H4 (cell line): ENCODE measurements at places on chromosomes 13 and 19.

GRCh38 chr13:65133094-65133493 lies 2097.0 kb downstream of the PCDH9 start:
- peak; percentile 29 for DNase-seq

DNA sequence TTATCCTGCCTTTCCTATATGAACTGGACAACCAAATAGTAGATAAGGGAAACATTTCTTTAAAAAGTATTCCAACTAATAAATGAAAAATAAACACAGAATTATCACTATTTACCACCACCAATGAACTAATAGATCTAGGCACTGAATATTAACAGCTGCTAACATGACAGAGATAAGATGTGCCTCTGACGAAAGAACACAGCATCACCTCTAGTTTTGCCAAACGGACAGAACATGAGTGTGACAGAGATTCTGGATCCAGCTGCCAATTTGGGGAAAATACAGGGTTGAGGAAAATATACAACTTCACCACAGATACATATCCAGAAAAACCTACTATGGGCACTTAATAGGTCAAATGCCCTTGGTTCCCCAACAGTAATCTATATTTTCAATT lies 18.0 kb downstream of the VPS36 start:
- no peak for DNase-seq

- DNase-seq: no peak
Measured at GRCh38 chr13:110018009-110018408, 231.6 kb upstream of the IRS2 start.

- DNase-seq: no peak
Measured at GRCh38 chr13:47166336-47166735, 269.5 kb upstream of the HTR2A start.

DNA sequence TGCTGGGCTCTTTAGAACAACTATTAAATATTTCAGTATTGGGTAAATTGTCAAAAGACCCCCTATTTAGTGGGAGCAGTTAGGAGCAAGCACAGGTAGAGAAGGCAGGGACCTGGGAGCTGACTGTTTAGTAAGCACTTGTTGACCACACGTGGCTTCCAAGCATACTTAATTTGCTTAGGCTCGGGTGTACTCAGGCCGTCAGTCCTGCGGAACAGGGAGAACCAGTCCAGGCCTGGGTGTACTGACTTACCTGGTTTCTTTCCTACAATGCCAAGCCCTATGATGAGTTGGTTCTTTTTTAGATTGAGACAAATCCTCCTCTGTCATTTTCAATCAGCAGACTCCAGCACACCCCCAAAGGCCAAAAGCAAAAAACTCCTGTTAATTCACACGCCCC lies 90.0 kb downstream of the WDFY2 start:
- no peak for DNase-seq

DNA sequence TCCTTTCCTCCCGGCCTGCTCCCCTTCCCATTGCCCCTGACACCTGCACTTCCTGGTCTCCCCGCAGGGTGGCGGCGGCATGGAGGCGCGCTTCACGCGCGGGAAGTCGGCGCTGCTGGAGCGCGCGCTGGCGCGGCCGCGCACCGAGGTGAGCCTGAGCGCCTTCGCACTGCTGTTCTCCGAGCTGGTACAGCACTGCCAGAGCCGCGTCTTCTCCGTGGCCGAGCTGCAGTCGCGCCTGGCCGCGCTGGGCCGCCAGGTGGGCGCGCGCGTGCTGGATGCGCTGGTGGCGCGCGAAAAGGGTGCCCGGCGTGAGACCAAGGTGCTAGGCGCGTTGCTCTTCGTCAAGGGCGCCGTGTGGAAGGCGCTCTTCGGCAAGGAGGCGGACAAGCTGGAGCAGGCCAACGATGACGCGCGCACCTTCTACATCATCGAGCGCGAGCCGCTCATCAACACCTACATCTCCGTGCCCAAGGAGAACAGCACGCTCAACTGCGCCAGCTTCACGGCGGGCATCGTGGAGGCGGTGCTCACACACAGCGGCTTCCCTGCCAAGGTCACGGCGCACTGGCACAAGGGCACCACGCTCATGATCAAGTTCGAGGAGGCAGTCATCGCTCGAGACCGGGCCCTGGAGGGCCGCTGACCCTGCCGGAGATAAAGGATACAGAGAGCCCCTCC lies 1.7 kb downstream of the TRAPPC5 start:
- no peak for DNase-seq

- no peak for DNase-seq
Measured at GRCh38 chr13:48645845-48646244, 7.9 kb upstream of the CYSLTR2 start.

DNA sequence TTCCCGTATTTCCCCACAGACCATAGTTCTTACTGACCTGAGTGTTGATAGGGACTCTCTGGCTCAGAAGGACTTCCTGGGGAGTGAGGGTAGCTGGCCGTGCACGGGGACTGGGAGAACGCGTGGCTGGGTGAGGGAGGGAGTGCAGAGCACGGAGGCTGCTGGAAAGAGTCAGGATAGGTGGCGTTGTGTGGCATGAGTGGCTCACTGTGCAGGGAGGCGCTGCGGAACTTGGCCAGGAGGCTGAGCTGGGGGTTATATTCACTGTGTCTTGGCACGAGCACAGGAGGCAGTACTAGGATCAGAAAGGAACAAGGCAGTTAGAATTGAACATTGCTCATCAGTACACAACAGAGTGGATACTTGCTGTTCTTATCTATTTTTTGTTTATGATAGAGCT lies 47.4 kb downstream of the SMAD9 start:
- DNase-seq: no peak

DNA sequence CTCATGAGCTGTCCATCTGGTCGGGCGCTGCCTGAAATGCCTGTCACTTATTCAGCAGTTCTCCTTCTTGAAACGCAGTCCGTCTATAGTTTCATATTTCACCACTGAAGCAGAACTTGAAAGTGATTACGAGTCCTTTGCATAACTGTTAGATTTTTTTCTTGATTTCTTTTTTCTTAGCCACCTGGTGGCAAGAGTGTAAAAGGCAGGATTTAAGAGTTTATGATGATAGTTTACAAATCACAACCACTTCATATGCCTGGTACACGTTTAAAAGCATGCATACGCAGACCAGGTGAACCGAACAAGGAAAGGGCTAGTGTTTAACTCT lies 45.8 kb downstream of the GGACT start:
- peak; percentile 18 for DNase-seq

GRCh38 chr13:87783366-87783765 lies 112.2 kb downstream of the SLITRK5 start:
- DNase-seq: no peak

DNA sequence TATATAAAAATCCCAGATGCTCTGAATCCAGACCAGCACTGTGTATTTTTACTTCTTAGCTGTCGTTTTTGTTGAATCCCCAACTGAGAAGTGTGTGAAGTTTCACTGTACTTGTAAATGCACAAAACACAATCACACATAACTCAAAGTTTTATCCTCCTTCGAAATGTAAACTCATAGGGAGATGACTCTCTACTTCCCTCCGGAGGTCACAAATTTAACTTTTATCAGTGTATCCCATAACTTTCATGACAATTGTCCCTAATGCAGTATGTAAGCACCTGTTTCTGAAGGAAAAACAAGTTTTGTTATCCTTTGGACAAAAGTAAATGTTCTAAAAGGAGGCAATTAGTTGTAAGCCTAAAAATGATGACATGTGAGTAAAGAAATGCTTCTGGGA lies 665.0 kb upstream of the SLITRK6 start:
- no peak for DNase-seq

DNA sequence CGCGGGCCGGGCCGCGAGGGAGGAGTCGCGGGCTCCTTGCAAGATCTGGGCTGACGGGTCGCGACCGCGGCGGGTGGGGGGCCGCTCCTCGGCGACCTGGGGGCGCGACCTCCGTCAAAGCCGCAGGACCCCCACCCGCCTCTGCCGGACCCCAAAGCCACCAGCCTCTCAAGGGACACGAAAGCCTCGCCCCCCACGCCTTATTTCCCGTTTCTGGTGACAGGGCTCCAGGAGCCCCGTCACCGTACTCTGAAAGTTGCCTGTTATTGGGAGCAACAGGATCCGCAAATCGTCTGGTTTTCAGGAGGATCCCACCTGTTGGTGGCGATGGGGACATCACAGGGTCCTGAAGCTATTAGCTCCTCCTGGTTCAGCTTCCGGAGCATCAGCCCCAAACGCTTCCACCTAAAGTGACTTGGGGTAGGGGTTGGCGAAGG lies 530 bp downstream of the MAU2 start:
- no peak for DNase-seq

DNA sequence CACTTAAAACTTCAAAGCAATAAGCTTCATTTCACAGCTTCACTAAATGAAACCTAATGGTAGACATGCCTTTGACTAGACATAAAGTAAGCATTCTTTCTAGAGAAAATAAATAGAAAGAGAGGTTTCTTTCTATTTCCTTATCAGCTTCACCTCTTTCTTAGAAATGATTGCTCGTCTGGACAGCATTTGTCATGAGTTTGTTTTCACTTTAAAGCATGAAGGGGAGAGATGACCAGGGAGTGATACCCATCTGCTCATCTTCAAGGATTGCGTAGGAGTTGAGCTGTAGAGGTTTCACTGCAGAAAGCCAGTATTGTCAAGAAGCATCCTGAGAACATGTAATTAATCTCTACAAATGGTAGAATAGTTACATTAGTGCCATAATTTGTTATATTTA lies 61.3 kb downstream of the COL4A2 start:
- DNase-seq: no peak

GRCh38 chr19:55493052-55493644 lies 4.9 kb downstream of the SSC5D start:
- DNase-seq: no peak

DNA sequence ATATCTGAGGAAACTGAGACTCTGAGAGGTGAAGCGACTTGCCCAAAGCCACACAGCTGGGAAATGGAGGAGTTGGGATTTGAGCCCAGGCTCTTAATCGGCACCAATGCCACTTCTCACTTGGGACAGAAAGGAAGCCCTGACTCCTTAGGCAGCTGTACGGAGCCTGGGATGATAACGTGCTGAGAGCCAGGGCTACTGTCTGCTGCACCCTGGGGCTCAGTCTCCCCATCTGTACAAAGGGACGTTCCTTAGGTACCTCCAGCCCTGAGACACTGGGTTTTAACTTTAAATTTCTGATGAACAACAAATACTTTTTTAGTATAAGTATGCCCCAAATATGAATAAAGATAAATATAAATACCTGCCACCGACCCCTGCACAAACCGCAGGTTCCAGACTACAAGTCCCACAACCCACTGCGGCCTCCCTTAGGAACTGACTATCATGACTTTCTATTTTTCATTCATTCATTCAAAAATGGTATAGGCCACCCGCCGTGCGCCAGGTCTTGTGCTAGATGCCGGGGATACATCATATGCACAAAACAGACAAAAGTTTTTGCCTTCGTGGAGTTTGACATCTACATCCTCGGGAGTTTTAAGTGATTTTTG lies 776 bp upstream of the NCLN start:
- no peak for DNase-seq

- DNase-seq: no peak
Measured at GRCh38 chr13:49053906-49054305, 78.2 kb downstream of the FNDC3A start.

DNA sequence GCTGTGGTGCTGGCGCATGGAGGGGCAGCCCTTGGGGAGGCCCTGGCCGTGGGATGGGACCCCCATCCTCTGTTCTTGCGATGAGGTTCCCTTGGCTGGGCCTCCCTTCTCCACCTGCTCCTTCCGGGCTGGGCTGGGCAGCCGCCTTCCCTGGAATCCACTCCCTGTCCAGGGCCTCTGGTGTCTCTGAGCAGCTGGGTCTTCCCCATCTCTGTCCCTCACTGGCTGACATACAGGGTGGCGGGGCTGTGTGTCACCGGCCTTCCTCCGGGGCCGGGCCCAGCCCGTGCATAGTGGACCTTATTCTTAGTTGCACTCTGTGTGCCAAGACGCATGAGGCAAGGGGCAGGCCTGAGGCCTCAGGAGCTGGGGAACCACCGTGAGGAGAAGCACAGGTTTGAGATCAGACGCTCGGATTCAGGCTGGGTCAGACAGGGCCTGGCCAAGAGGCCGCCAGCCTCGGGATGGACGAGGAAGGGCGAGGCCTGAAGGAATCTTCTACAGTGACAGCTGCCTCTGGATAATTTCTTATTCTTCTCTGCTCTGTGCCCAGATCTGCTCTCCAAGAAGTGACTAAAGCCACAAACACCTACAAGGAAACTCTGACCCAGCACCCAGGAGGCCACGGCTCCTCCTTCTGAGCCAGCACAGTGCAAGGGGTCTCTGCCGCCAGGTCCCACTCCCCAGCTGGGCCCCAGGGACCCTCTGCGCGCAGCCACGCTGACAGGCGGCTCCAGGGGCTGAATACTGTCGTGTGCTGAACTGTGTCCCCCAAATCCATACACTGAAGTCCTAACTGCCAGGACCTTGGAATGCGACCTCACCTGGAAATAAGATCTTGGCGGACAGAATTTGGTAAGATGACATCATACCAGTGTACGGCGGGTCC lies 11.0 kb downstream of the SGTA start:
- DNase-seq: no peak

DNA sequence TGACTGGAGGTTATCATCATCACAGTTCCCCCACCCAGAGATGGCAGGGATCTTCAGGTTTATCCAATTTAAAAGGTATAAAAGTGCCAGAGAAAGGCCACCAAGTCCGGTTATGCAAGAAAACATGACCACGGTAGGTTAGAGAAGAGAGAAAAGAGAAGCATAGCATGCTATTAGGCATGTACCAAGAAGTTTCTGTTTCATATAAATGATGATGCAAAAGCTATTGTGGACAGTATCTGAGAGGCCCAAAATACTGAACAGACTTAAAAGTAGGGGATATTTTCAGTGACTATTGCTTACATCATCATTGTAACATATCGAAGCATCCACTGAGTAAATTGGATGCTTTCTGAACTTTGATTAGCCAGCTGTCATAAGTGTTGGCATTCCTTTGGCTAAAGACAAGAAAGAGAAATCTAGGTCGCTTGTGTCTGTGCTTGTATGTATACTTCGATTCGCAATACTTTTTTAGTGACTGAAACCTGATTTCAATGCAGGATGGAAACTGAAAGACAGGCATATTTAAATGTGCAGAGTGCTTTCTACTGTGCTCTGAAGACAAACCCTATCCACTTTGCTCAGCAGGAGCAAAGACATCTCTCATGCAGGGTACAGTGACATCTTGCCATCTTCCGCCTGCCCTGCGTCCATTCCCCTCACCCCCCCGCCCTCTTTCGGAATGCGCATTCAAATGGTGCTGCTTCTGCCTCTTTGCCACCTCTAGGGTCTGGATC lies 180.3 kb downstream of the SHISA2 start:
- DNase-seq: no peak

- no peak for DNase-seq
Measured at GRCh38 chr19:55463583-55464031, 944 bp downstream of the C19orf85 start.

- no peak for DNase-seq
Measured at GRCh38 chr13:50955241-50955640, 45.6 kb downstream of the RNASEH2B start.

DNA sequence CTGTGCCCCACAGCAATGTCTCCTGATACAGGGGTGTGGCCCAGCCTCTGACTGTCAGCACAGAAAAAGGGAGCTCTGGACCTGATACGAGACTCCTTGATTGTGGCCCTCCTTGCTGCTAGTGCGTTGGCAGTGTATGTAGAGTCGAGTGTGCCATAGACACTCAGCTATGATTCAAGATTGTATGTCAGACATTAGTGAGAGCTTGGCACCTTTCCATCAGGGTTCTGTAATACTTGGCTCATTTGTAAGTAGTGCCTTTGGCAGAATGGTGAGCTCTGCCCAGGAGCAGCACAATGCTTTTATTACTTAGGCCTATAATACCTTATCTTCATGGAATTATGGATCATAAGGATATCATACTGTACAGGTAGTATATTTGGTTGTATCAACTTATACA lies 83.4 kb downstream of the ATP8A2 start:
- no peak for DNase-seq

- no peak for DNase-seq
Measured at GRCh38 chr13:91744284-91744683, 345.9 kb downstream of the GPC5 start.
